Activated CD4-positive, alpha-beta memory T cell treated with anti-CD3 and anti-CD28 coated beads for 36 hours (primary cell): ENCODE measurements at places on chromosomes 2 and 18. TPM values are rescaled to one million over a fixed set of nuclear protein-coding genes. Genes with fewer than 3 reads are reported as not detected.
A peak's percentile ranks its signal among the peaks of the same experiment; 100 is the strongest.

DNA sequence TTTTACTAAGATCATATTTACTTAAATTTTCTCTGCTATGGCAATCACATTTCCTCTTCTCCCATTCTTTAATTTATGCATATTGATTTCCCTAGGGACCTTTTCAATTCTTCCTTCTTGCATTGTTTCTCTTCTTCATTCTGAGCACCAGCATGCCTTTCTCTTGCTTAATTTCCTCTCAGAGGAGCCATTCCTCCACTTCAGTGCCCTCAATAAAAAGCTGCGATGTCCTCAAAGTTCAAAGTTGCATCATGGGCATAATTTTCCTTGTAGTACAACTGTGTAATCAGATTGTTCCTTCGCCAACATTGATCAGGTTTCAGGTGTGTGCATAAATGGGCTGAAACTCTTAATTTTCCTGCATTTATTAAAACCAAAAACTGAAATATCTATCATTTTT is 21.8 kb upstream of the CD226 start:
- H3K27me3 ChIP-seq, result no peaks in the 10 kb centered on the region
- DNase-seq, result no peak
- peaks cover 16% of the 10 kb centered on the region for H3K4me1 ChIP-seq
- no peak overlapping the region for H3K4me3 ChIP-seq
- peaks cover 7% of the 10 kb centered on the region for H3K36me3 ChIP-seq
- no peak overlapping the region for H3K27ac ChIP-seq

DNA sequence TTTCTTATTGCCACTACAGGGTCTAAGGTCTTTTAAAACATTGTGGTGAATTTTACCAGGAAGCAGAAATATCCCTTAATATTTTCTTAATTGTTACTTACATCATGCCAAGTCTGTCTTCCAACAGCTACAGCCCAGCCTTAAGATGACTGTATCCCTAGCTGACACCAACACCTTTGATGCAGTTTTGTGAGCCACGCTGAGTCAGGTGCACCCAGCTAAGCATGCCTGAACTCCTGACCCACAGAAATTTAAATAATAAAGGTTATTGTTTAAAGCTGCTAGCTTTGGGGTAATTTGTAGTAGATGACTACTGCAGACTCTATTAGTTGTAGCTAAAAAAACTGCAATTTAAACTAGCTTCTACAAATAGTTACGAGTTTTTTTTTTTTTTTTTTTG is 1757.9 kb upstream of the LRRTM1 start:
- H3K27me3 ChIP-seq, result no peaks in the 10 kb centered on the region
- no peak for DNase-seq
- H3K36me3 ChIP-seq, result no peaks in the 10 kb centered on the region
- no peak overlapping the region for H3K27ac ChIP-seq
- H3K4me3 ChIP-seq, result no peak overlapping the region
- no peaks in the 10 kb centered on the region for H3K4me1 ChIP-seq

GRCh38 chr2:79393806-79394484 is 118.9 kb upstream of the CTNNA2 start:
- H3K27me3 ChIP-seq, result no peaks in the 10 kb centered on the region
- H3K4me3 ChIP-seq, result no peak overlapping the region
- DNase-seq, result no peak
- H3K27ac ChIP-seq, result no peak overlapping the region
- no peaks in the 10 kb centered on the region for H3K36me3 ChIP-seq

DNA sequence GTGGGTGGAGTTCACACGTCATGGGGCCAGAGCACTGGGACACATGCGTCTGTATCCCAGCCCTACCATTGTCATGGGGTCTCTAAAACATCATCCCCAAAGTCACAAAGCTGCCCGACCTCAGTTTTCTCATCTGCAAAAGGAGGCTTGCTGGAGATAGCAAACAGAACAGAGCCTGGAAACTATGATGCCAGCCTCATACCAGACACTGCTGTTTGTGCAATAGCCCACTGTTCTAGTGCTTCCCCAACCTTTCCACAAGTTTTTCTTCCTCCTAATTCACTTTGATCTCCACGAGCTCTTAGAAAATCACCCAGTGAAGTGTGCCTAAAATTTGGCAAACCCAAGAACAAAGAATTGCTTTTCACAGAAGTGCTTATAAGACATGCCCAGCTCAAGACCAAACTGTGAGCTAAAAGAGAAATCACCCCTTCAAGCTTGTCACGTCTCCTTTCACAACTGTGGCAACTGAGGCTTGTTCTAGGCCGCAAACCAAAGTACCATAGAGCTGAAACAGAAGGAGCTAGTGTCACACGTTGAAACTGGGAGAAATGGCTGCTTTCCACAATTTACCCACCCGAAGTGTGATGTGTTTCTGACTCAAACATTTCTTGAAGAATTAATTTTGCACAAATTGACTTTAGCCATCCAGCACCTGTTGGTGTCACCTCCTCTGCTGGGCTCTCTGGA is 162.7 kb upstream of the ID2 start:
- peak overlapping the region; percentile 60 for H3K27ac ChIP-seq
- H3K36me3 ChIP-seq, result peaks cover 5% of the 10 kb centered on the region
- H3K4me1 ChIP-seq, result peaks cover 74% of the 10 kb centered on the region
- peak; percentile 28 for DNase-seq
- no peak overlapping the region for H3K4me3 ChIP-seq
- no peaks in the 10 kb centered on the region for H3K27me3 ChIP-seq

GRCh38 chr2:151508519-151508918 is 98.8 kb downstream of the RIF1 start:
- H3K27me3 ChIP-seq, result no peaks in the 10 kb centered on the region
- H3K27ac ChIP-seq, result no peak overlapping the region

- no peak overlapping the region for H3K27ac ChIP-seq
- no peak for DNase-seq
- no peak overlapping the region for H3K4me3 ChIP-seq
- H3K36me3 ChIP-seq, result no peaks in the 10 kb centered on the region
Observed at GRCh38 chr2:24399434-24400206, 39.3 kb upstream of the ITSN2 start.

DNA sequence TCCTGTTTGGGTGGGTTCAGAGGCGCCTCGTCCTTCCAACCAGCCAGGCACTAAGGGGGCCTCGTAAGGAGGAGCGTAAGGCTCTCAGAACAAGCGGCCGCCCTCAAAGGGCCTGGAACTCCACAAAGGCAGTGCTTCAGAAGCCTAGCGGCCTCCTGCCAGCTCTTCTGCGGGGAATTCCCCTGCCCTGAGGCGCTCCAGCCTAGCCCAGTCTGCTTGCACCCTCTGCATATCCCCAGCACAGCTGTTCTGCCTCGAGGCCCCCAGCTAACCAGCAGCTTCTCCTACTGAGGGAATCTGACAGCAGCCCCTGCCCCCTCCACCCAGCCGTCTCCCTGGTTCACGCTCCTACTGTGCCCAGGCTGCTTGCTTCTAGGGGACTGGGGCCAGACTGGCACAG is 265.9 kb downstream of the TFCP2L1 start:
- no peaks in the 10 kb centered on the region for H3K36me3 ChIP-seq
- DNase-seq, result no peak
- H3K4me1 ChIP-seq, result no peaks in the 10 kb centered on the region
- H3K27ac ChIP-seq, result no peak overlapping the region

DNA sequence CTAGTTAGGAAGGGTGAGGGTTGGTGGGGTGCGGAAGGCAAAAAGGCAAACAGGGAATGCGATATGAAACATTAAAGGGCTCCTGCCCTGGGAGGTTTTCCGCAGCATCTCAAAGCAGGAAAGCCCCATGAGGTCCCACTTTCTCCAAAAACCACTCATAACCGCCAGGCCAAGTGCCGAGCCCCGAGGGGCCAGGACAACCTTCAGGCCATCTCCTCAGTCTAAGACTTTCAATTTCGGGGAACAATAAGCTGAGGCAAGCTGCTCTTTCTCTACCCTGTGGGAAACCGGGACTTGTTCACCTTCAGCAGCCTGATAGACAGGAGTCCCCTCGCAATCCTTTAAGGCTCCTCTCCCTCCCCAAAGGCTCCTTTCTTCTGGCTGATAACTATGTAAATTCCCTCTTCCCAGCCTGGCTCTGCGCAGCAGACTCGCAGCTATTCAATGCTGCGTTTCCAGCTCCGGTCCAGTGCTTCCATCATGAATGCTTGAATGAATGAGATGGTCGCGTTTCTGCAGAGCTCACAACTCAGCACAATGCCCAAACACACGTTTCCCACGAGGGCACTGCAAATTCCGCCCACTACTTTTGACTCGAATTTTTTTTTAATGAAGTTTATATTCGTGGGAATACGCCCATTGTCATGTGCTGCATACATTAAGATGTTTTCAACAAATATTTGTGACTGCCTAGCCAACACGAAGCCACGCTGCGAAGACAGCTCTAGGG is 1.4 kb downstream of the LAMA1 start:
- H3K4me1 ChIP-seq, result peaks cover 5% of the 10 kb centered on the region
- DNase-seq, result no peak
- H3K27ac ChIP-seq, result no peak overlapping the region
- H3K36me3 ChIP-seq, result no peaks in the 10 kb centered on the region

- no peak for DNase-seq
- no peak overlapping the region for H3K27ac ChIP-seq
- H3K36me3 ChIP-seq, result peaks cover 3% of the 10 kb centered on the region
- peaks cover 3% of the 10 kb centered on the region for H3K4me1 ChIP-seq
- H3K27me3 ChIP-seq, result no peaks in the 10 kb centered on the region
- no peak overlapping the region for H3K4me3 ChIP-seq
Observed at GRCh38 chr2:190352668-190353536, 9.5 kb downstream of the INPP1 start.

GRCh38 chr2:65077898-65078297 is 21.7 kb downstream of the CEP68 start:
- no peaks in the 10 kb centered on the region for H3K27me3 ChIP-seq
- no peak overlapping the region for H3K4me3 ChIP-seq
- no peak overlapping the region for H3K27ac ChIP-seq
- peaks cover under 1% of the 10 kb centered on the region for H3K4me1 ChIP-seq

- H3K4me1 ChIP-seq, result no peaks in the 10 kb centered on the region
- H3K27me3 ChIP-seq, result no peaks in the 10 kb centered on the region
- DNase-seq, result no peak
- H3K36me3 ChIP-seq, result no peaks in the 10 kb centered on the region
Observed at GRCh38 chr2:228728961-228729360, 542.1 kb downstream of the PID1 start.

- H3K27ac ChIP-seq, result no peak overlapping the region
- H3K27me3 ChIP-seq, result peaks cover 2% of the 10 kb centered on the region
- H3K4me1 ChIP-seq, result no peaks in the 10 kb centered on the region
- no peaks in the 10 kb centered on the region for H3K36me3 ChIP-seq
- DNase-seq, result no peak
Observed at GRCh38 chr2:100039291-100039980, 103.0 kb downstream of the AFF3 start.

GRCh38 chr2:69791045-69791444 is 38.4 kb upstream of the GMCL1 start:
- H3K4me1 ChIP-seq, result peaks cover 3% of the 10 kb centered on the region
- no peak for DNase-seq
- peaks cover 3% of the 10 kb centered on the region for H3K36me3 ChIP-seq
- no peak overlapping the region for H3K4me3 ChIP-seq
- no peak overlapping the region for H3K27ac ChIP-seq
- H3K27me3 ChIP-seq, result no peaks in the 10 kb centered on the region

DNA sequence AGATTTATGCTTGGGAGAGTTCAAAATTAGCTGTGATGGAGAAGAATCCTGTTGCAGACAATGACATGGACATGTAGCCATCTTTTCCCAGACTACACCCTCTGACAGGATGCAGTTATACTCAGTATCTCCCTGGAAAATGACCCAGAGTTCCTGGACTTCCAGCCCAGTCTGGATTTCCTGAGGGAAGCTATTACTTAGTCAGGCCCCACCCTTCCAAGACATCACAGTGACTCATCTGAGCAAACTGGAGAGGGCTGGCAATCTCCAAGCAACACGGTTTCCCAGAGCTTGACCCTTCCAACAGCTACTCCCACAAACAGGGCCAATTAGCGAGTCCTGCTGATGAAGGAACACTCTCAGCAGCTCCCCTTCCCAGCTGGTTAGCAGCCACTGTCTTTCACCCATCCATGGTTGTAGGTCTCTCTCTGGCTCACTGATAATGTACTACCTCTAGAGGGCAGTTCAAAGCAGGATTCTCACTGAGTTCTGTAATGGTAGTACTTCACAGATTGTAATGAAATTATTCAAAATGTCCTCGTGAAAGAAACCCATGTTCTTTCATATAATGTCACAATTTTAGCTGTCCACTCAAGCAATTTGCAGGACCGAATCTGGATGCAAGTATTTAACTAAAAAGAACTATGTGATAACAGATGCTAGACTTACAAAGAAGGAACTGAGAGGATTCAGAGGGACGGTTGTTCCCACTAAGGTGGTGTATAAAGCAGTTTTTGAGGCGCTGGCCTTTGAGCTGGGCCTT is 110.2 kb downstream of the MDH1 start:
- H3K4me3 ChIP-seq, result no peak overlapping the region
- H3K36me3 ChIP-seq, result no peaks in the 10 kb centered on the region
- H3K27ac ChIP-seq, result no peak overlapping the region
- DNase-seq, result no peak

DNA sequence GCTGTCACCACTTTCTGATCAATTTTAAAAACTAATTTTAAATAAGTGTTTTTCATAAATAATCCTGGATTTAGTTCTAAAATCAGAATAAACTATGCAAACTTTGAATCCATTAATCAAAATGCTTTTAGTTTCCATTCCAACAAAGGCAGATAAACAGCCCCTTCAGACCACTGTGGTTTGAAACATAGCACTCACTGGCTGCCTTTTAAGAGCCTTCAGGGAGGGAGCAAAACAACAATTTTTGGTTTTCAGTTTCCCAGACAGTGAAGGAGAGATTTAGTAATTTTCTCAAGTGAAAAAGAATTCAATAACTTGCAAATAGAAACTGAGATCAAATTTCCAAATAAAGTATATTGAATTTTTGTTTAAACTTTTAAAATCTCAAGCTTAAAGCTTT is 46.1 kb downstream of the CDK15 start:
- DNase-seq, result no peak
- no peaks in the 10 kb centered on the region for H3K4me1 ChIP-seq
- peaks cover 2% of the 10 kb centered on the region for H3K27me3 ChIP-seq
- no peak overlapping the region for H3K4me3 ChIP-seq
- no peaks in the 10 kb centered on the region for H3K36me3 ChIP-seq
- H3K27ac ChIP-seq, result no peak overlapping the region

- H3K4me3 ChIP-seq, result no peak overlapping the region
- DNase-seq, result no peak
- H3K36me3 ChIP-seq, result peaks cover 29% of the 10 kb centered on the region
- no peak overlapping the region for H3K27ac ChIP-seq
- peaks cover 1% of the 10 kb centered on the region for H3K4me1 ChIP-seq
Observed at GRCh38 chr2:201344663-201345366, 12.3 kb downstream of the FLACC1 start.

GRCh38 chr2:60100034-60100433 is 453.4 kb downstream of the BCL11A start:
- H3K27ac ChIP-seq, result no peak overlapping the region
- H3K27me3 ChIP-seq, result no peaks in the 10 kb centered on the region
- DNase-seq, result no peak
- H3K4me1 ChIP-seq, result peaks cover 3% of the 10 kb centered on the region

Gene EGR4
- 0.24 TPM for total RNA-seq

Gene C2orf80
- total RNA-seq, result not detected

Gene SLC4A5
- total RNA-seq, result 2.9 TPM

Gene SCYGR4
- total RNA-seq, result not detected

Gene DSC1
- 0.05 TPM for total RNA-seq

Gene NPAS2
- total RNA-seq, result 1.4 TPM

Gene CSRNP3
- total RNA-seq, result not detected

Gene SERPINB2
- total RNA-seq, result not detected
